Stimulated activated CD8-positive, alpha-beta memory T cell treated with anti-CD3 and anti-CD28 coated beads, Interleukin-12 subunit alpha, Interleukin-12 subunit beta, amount 100 ng/mL, for 4 hours (primary cell): ENCODE measurements at places on chromosomes 7 and 10.

DNA sequence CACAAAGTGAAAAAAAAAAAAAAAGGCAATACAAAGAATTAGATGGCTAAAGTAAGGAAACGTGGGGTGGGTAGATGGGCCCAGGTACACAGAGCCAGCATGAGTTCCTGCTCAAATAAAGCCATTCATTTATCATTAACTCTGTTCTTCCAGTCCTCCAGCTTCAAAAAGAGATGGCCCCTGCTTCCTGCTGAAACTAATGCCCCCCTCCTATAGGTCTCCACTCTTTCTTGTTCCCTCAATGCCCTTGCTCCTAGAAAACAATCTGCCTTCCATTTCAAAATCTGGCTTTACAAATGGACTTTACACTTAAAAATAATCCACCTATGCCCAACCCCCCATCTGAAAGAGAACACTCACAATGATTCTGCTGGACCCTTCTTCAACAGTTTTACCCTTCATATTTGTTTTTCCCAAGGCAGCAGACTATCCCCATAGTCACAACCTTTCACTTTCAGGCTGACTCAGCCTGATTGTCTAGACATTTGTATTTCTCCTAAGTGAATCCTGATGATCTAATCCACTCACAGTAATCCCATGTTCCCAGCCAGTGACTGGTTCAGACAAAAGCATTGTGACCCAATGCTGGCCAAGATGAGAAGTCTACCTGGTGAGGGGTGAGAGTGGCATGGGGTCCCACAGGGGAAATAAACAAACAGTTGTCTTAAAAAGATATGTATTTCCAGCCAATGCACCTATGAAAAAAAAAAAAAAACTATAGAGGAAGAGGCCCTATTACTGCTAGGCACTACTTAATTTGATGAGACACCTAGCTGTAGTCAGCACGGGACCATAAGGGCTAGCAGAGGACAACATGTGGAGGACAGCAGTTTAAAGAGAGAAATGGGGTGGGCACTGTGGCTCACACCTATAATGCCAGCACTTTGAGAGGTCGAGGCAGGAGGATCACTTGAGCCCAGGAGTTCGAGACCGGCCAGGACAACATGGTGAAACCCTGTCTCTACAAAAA lies 74.6 kb upstream of the GRID1 start:
- no peak for DNase-seq

- no peak for DNase-seq
Measured at GRCh38 chr10:2048337-2048973, 311.1 kb upstream of the ADARB2 start.

DNA sequence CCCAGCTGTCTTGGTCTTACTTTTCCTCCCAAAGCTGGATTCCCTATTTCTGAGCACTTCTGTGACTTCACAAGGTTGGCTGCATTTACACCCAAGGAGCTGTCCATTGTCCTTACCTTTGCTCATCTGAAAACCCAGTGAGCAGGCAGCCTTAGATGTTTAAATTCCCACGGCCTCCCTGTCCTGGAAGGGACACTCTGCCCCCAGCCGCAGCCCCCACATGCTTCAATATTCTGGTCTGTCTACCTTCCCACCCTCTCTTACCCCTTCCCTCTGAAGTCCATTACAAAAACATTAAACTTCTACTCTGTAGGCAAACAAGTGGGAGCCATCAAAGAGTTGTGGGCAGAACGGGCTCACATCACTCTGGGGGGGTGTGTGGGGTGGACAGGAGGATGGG lies 73.8 kb upstream of the EFCAB10 start:
- DNase-seq = no peak

DNA sequence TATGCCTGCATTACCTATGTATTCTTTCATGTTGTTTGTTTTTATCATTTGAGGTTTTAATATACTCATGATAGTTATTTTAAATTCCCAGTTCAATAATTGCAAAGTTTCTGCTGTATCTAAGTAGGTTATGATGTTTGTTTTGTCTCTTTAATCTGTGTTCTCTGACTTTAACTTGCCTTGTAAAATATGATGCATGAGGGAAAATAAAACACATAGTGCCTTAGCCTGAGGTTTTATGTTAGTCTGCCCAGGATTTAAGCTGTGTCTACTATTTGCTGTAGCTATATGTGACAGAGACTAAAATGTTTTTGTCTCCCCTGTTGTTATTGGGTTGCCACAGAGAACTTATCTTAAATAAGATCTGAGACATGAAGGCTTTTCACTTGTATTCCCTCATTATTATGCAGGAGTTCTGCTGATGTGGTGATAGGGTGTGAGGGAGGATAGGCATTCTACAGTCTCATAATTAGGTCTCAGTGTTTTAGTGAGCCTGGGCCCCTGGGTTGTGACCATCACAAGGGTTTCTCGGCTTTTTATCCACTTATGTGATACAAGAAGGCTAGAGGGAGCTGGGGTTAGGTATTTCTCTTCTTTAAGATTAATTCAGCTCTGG lies 582.5 kb downstream of the CNTNAP2 start:
- no peak for DNase-seq

DNA sequence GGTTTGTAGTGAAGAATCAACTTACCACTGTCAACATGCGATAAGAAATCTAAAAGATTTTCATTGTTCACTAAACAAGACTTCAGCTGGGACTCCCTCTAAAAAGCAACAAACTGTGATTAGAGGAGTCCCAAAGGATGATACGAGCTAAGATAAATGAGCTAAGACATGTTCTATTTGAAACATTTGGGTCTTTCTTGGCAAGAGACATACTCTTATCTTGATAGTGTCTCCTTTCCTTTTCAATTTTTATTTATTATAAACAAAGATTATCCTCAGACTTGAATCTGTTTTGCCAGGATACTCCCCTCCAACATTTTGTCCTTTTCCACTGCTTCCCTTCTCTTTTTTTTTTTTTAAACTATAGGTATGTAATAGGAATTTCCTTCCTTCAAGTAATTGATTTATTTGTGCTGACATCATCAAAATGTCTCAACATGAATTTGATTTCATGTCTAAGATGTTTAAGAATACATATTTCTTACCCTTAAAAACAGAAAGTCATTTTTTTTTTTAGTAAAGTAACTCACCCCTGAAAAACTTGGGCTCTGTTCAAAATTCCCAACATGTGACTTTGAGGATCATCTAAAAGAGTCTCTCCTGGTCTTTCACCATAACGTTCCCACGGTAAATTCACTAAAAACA lies 158.4 kb upstream of the NRP1 start:
- DNase-seq = no peak

GRCh38 chr10:129962872-129963640 lies 1.0 kb downstream of the EBF3 start:
- no peak for DNase-seq
